Stimulated activated CD8-positive, alpha-beta memory T cell treated with anti-CD3 and anti-CD28 coated beads, Interleukin-2, amount 100 ng/mL, for 1 hour (primary cell): ENCODE measurements at places on chromosomes 12 and 14.

GRCh38 chr12:25384893-25385248, 134.1 kb upstream of the KRAS start:
- DNase-seq: no peak

DNA sequence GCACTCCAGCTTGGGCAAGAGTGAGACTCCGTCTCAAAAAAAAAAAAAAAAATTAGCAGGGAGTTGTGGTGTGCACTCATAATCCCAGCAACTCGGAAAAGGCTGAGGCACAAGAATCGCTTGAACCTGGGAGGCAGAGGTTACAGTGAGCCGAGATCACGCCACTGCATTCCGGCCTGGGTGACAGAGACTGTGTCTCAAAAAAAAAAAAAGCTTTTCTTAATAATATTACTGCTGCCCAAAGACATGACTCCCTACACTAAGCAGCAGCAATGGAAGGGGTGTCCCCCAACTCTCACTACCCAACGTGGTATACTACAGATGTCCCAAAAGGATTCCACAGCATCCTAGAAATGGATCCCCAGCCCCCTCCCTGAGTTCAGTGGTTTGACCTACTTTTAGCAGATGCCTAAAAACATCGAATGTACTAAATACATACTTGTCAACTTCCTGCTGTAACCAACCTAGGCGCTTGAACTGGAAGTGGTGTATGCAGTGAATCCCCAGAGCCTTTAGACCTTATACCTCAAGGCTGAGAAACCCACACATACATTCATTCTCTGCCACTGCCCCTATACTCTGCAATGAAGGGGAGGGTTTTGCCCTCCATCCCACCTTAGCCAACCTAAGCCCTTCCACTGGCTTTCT, 8.5 kb upstream of the FKBP11 start:
- no peak for DNase-seq

DNA sequence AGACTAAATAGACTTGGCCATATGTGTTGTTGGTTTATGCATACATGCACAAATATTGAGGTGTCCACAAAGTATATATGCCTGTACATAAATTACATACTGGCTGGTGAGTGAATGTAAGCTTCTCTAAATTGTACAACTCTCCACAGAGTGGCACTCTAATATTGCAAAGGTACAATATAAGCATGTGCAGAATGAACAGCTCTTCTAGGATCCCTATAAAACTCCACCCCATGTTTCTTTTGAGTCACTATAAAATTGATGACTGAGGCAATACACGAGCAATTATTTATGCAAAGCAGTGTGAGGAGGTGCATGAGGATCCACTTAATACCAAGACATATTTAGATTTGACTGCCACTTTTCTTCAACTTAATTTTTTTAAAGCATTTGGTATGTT, 172.2 kb downstream of the NAV3 start:
- DNase-seq: no peak

DNA sequence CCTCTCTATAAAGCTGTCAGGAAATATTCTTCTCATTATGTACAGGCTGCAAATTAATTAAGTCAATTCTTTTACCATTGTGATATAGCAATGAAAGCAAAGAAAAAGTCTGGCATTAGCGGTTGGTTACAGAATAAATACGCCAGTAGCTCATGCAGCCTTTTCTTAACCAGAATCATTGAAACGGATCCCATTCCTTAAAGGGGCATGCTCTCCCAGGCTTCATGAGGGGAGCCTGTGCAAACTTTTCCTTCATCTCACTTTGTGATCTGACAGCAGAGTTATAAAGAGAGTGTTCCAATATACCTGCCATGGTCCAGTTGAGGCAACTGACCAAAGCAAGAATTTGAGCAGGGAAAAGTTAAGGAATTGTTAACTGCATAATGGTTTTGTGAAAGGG, 337.7 kb downstream of the EMP1 start:
- DNase-seq: no peak

GRCh38 chr12:112792301-112792700, 753 bp downstream of the RPH3A start:
- no peak for DNase-seq

DNA sequence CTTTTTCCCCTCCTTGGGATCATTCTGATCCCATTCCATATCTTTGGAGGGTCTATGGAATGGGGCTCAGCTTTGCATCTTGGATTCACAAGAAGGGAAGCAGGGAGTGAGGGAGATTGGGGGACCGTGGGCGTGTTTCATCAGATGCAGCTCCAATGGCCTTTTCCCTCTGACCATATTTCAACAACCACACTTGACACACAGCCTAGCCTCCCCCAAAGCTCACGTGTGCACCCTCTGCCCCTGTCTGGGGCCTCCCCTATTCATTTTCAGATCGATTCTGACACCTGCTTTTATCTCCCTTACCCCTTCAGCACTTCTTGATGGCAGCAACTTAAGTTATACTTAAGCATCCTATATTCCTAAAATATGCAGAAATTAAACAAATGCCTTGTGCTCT, 126.6 kb downstream of the CHST11 start:
- no peak for DNase-seq

- no peak for DNase-seq
These were observed 182.0 kb upstream of the DCN start for GRCh38 chr12:91364471-91365184.

DNA sequence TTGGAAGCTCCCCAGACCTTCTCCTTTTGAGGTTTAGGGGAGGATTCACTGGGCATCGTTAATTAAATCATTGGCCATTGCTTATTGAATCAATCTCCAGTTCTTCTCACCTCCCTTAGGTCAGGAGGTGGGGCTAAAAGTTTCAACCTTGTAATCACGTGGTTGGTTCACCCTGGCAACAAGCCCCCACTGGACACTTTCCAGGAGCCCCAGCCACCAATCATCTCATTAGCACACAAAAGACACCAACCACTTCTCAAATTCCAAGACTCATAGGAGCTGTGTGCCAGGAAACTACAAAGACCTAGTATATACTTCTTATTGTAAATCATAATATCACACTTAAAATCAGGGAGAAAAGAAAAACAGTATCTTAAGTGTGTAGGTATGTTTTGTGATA, 94.6 kb upstream of the PLEKHA5 start:
- DNase-seq: no peak

GRCh38 chr12:58346032-58346632, 404.8 kb downstream of the ATP23 start:
- no peak for DNase-seq

DNA sequence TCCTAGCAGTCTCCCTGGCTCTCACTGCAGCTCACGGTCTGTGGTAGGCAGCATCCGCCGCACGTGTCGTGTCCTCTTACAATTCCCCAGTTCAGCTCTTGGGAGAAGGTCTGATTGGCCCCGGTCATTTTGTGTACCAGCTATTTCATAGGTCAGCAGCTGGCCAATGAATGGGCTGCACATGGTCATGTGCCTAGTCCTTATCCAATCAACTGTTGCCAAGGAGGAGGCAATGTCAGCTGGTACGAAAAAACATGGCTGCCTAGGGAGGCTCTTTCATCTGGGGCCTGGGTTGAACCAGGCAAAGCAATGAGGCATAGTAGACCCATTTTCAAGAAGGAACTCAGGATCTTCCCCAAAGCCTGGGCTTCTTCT, 46.1 kb downstream of the RNFT2 start:
- DNase-seq: no peak

GRCh38 chr12:53935383-53936341, 3.0 kb upstream of the HOXC13 start:
- DNase-seq: no peak

DNA sequence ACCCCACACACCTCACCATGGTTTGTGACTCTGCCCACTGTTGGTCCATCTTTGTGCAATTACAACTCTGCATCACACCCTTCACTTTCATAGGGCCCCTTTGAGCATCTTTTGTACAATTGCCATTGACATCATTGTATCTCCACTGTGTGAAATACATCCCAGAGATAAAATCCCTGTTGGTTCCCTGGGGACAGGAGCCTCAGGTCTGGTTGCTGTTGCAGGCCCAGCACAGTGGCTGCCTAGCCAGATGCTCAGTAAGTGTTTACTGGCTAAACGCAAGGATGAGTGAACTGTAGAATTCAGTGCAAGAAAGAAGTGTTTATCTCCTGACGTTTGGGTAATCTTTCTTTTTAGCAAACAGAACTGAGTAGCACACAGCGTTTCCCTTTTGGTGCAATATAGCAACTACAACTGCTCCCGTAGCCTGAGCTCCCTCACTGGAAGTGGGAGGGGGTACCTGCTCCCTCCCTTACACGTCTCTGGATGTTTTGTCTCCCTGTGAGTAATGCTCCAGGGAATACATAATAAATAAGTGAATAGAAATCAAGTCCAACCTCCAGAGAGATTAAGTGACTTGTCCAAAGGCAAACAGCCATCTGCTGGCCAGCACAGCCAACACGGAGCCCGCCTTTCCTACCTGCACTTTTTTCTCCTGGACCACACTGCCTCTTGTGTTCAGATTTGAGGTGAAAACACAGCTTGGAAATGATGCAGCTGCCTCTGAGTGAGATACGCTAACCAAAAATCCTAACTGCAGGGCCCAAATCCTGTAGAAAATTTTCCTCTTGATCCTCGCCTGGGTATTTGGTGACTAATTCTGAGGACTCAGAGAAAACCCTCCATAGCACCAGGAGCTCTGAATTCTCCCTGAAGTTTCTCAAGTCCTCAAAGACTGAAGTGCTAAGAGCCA, 27.4 kb downstream of the GALNT16 start:
- no peak for DNase-seq

GRCh38 chr12:74890237-74890599, 319.4 kb downstream of the KCNC2 start:
- no peak for DNase-seq

- no peak for DNase-seq
These were observed 7.7 kb downstream of the DAZAP2 start for GRCh38 chr12:51246254-51246853.

DNA sequence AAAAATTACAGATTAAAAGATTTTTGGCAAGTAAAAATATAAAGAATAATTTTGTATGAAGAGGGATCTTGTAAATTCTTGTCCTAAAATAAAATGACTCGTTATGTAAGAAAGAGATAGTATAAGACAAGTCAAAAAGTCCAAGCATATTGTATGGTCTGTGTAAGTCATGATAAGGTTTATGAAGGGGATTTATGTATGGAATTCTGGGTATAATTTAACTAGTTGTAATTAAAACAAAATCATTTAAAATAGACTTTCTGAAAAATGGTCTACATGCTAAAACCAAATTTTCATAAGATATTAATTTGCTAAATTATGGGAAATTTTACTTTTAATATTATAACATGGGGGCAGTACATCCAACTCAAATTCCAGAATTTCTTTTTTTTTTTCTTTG, 17.6 kb upstream of the PEX5 start:
- no peak for DNase-seq

DNA sequence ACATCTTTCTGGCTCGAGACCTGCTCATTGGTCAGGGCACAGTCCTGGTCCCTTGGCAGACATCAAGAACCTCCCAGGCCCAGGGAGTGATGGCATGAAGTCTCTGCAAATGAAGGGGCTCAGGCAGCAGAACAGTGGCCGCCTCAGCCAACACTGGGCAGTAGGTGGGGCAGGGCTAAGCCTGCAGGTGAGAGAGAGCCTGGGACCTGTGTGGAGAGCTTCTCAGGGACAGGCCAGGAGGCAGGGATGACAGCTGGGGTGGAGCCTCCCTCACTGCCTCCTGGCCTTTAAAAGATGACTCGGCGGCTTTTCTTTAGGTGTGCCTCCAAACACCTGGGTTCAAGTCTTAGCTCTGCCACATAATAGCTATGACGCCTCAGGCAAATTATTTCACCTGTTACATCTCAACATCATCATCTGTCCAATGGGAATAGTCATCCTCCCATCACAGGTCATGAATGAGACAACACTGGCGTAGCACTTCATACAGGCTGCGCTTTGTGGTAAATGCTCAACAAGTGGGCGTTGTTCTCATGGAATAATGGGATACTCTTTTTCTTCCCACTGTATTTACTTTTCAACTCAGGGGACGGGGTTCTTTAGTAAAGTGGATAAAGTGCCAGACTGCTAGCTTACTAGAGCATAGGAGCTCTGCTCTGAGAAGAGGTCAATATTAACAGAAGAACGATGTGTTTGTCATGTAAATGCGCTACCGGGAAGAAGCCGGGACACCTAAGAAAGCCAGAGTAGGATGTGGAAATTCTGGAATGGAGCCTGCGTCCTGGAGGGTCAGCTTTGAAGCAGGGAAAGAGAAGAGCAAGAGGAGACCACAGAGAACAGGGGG, 277.4 kb downstream of the FOXN3 start:
- DNase-seq: no peak

DNA sequence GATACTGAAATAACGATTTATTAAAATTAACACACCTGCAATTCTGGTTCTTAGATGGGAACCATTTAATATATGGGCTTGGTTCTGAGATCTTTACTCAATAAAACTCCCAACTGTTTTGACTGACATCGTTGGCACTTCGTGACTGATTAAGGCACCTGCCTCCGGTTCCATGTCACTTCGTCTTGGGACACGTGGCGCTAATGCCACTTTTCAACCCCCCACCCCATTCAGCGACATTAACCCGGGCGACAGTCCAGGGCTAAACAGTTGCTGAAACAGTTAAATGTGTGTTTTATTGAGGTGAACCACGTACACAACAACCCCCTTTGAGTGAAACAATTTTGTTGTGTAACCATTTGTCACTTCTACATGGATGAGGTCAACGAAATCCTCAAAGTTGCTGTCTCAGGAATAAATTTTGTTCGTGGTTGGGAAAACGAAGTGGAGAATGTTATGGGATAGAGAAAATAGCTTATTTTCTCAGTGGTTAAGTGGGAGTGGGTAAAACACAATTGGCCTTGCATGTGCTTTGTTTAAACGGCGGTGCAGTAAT, 9.9 kb upstream of the SLC38A2 start:
- no peak for DNase-seq

DNA sequence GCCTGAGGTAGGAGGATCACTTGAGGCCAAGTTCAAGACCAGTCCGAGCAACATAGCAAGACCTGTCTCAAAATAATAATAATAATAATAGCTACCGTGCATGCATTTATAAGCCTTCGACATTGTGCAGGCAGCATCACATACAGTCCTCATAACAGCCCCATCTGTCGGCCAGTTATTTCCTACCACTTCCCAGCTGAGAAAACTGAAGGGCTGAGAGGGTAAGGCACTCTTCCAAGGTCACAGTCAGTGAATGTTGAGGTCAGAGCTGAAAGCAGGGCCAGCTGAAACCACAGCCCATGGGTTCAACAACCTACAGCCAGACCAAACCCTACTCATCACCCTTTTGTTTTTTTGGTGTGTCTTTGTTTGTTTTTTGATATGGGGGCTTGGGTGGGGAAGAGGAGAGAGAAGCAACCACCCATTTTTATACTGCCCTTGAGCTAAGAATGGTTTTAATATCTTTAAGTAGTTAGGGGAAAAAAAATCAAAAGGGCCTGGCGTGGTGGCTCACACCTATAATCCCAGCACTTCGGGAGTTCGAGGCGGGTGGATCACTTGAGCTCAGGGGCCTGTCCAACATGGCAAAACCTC, 16.8 kb upstream of the ITPK1 start:
- DNase-seq: no peak

- peak; percentile 33 for DNase-seq
These were observed at the start of gene RIPK3 for GRCh38 chr14:24339284-24340151. Gene RIPK3, minus strand, starts transcription at chr14:24339991. Its CDS starts 165 bp downstream, at chr14:24339826.

DNA sequence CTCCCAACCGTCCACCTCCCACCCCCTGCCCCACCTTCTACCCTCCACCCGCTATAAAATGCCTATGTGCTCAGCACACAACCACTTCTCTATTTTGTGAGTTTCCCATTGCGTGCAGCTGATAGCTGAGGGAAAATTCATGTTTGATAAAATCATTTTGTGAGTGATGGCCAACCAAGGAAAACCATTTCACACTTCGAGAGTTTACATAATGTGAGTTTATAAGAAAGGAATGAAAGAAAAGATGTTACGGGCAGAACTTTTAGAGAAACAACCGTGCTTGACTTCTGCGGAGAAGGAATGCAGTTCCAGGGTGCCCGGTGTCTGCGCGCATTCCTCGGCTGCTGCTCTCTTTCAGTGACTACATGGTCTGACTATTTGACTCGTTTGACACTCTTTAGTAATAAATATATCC, 140.9 kb downstream of the EFCAB11 start:
- no peak for DNase-seq
